ENCODE measurements at places on chromosomes 16 and 17. TPM values are rescaled to one million over a fixed set of nuclear protein-coding genes. Genes with fewer than 3 reads are reported as not detected.

Gene KRTAP16-1
- not detected for total RNA-seq

Gene FBXW10
- total RNA-seq, result not detected

Gene EPN3
- total RNA-seq, result 40.0 TPM

GRCh38 chr17:10127819-10128425 is 70.5 kb downstream of the GAS7 start:
- peak; percentile 83 for DNase-seq

DNA sequence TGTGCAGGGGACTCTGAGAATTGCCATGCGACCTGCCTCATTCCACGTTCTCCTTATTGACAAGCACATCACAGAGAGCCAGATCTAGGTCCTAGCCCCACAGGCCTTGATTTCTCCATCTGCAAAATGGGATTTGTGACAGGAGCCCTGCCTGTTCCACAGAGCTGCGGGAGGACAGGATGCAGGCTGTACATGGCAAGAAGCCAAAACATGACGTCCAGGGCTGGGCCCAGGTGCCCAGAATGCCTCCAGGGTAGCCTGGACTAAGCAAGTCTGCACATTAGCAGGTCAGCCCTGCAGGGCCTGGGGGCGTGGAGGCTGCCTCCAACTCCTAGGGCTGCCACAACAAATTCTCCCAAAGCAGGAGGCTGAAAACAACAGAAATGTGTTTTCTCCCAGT is 235.7 kb upstream of the SDK2 start:
- no peak for DNase-seq

DNA sequence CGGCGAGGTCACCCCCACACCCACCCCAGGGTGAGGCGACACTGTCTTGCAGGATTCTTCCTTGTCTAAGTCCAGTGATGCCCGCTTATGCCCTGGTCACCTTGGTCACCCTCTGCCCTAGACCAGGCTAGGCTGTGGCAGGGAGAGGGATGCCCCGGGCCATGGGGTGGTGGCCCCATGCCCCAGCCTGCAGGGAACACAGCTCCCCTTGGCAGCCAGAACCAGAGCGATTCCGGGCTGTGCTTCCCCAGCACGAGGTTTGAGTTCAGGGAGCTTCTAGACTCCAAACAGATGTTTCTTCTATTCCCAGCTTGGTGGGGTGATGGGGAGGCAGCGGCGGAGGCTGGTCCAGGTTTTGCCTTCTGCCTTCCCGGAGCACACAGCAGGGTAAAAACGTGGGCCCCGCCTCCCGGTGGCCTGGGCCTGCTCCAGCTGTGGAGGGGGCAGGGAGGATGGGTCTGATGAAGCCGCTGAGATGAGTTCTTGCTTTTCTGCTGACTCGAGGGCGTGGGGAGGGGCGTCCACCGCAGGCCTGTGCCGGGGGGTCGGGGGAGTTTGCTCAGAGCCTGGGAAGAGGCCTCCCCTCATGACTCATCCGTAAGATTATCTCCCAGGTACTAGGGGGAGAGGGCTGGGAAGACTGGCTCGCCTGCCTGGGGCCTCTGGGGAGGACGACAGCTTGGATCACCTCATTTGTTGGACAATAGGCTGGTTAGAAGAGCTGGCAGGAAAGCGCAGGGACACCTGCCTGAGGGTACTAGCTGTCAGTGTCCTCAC is 15.4 kb downstream of the SMTNL2 start:
- peak; percentile 32 for DNase-seq

DNA sequence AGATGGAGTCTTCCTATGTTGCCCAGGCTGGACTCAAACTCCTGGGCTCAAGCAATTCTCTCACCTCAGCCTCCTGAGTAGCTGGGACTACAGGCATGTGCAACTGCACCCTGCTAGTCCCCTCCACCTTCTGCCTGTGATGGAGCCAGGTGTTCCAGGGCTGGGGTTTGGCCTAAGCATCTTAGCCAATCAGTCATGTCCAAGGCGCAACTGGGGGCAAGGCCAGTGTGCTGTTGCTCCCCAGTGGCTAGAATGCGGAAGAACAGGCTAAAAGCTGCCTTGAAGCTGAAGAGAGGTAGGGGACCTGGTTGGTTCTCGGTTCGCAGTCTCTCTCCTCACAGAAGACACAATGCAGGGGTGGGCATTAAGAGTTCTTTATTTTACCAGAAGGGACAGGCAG is 18.6 kb downstream of the FLOT2 start:
- DNase-seq, result no peak

GRCh38 chr17:38620551-38621277 is 15.0 kb upstream of the SRCIN1 start:
- no peak for DNase-seq

- no peak for DNase-seq
Observed at GRCh38 chr16:26453215-26453614, 613.5 kb upstream of the C16orf82 start.

DNA sequence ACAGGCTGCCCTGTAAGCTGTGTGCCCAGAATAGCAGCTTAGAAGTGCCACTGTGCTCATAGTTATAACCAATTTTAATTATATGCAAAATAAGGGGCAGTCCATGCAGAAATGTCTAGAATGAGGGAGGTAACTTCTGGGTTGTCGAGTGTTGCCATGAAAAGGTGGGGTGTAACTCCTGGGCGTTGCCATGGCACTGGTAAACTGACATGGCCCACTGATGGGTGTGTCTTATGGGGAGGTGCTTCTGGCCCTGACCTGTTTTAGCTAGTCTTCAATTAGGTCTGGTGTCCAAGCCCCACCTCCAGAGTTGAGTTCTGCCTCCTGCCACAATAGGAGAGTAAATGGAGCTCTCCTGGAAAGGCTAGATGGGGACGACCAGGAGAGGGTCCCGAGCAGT is 120.6 kb downstream of the SALL1 start:
- DNase-seq, result no peak

GRCh38 chr17:29140631-29141513 is 39.3 kb downstream of the MYO18A start:
- DNase-seq, result no peak

DNA sequence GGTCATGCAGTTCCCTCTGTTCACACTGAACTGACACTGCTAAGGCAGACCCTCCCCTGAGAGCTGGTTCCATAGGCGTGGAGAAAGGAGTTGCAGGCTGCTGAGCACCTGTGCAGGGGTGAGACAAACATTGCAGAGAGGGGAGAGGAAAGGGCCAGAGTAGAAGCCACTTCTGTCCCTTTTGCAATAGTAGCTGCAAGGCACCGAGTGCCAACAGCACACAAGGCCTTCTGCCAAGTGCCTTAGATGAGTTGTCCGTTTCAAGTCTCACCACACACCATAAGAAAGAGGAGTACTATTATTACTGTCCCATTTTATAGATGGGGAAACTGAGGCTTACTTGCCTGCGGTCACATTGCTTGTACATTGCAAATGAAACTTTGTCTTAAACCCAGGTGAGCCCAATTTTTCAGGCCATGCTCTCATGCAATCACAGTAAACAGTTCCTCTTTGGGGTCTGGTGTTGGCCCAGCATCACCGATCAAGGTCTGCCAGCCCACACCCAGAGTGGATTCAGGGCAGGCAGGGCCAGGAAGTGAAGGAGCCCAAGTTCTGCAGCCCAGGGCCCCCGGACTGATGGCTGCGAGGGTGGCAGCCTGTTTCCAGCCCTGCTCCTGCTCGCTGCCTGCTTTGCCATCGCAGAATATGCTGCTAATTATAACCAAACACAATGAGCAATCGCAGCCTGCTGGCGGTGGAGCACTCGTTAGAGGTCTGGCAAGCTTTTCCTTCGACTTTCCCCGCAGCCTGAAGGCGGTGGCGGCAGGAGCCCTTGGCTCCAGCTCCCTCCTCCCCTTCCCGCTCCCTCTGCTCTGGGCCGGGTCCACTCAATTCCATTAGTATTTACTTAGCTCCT is 36.8 kb upstream of the DYNLL2 start:
- DNase-seq, result no peak

GRCh38 chr16:14070555-14070876 is 603 bp upstream of the MRTFB start:
- DNase-seq, result no peak

DNA sequence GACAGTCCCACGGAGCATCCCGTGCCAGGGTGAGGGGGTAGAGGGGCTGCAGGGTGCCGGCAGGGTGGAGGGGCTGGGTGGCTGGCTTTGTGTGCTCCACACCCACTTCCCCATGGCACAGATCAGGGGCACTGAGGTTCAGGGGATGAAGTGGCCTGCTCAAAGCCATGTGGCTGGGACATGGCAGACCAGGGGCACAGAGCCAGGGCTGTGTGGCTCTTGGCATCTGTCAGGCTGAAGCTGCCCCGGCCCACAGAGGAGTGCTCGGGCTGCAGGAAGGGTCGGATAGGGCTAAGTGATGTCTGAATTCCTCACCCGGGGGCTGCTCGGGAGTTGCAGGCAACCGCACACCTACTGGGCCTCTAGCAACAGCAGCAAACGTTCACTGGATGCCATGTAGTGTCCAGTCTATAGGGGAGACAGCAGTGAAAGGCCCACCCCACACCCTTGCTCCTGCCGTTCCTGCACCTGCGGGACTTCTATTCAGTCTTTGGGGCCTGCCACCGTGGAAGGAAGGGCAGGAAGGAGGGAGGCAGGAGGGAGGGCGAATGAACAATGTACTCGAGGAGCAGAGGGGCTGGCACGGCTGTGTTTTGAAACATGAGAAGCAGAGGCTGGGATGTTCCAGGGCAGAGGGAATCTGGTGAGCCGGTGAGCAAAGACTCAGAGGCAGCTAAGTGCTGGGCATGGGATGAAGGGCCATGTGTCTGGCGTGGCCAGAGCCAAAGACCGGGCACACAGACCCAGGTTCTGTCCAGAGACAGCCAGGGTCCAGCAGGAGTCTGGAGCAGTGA is 15.1 kb downstream of the SLC5A10 start:
- DNase-seq, result peak; percentile 10

DNA sequence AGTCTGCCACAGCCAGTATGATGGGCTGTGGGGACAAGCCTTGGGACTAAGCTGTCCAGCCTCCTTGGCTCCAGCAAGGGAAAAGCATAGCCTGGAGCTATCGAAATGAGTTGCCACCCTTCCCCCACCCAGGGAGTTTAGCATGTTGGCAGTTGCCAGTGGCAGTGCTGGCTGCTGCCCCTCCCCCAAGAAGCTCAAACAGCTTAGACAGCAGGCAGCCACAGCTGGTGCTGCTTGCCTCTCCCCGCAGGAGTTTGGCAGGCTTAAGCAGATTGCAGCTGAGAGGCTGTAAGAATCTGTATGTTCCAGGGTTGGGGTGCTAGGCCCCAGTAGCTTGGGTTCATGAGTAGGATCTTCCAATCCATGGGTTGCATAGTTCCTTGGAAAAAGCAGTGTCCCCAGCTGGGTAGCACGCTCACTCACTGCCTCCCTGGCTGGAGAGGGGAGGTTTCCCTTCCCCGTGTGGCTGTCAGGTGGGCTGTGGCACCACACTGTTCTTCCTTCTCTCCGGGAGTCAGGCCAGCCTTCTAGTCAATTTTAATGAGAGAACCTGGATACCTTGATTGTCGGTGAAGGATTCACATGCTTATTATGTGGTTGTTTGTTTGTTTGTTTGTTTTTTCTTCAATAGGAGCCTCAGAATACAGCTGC is 506.1 kb downstream of the CDH11 start:
- DNase-seq, result peak; percentile 4

DNA sequence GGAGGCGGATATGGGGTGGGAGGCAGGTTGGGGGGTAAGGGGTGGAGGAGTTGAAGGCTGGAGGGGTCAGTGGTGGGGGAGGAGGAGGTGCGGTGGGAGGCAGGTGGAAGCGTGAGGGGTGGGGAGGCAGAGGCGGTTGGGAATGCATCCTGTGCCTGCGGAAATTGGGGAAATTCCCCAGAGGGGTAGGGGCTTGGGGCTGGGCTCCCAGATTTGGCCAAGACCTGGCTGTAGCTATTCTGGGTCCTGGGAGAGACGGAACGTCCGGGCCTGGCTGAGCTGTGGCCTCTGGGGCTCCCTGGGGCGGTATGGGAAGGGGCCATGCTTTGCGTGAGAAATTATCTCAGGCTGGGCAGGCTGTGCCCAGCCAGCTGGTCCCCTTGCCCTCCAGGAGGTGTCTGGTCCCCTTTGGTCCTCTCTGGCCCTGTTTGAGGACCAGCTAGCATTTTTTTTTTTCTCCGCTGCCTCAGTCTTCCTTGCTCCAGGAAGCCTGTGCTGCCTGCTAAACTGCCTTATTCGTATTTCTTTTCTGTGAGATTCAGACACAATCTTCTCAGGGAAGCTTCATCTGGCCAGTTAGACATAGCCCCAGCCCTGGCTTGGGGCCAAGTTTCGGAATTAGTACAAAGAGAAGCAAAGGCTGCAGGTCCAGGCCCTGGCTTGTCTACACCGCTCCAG is 7.3 kb upstream of the TRPV2 start:
- DNase-seq, result peak; percentile 55

DNA sequence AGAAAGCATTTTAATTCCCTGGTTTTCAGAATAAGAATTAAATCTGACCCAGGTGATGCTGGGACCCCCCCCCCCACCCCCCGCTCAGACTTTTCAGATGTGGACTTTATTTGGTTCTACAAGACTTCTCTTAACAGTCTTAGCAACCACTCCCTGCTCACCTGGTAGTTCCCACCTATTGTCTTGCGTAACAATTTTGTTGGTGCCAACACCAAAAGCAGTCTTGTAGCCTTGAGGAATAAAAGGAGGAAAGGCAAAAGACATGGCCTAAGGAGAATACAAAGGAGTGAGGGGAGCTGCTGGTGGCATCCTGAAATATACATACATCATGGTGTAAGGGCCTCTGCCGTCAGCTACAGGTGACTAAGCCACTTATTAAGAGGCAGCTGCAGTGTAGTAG is 5.0 kb downstream of the TTLL6 start:
- no peak for DNase-seq

- DNase-seq, result peak; percentile 97
Observed at GRCh38 chr17:7836596-7837407, 2.8 kb downstream of the KDM6B start.

DNA sequence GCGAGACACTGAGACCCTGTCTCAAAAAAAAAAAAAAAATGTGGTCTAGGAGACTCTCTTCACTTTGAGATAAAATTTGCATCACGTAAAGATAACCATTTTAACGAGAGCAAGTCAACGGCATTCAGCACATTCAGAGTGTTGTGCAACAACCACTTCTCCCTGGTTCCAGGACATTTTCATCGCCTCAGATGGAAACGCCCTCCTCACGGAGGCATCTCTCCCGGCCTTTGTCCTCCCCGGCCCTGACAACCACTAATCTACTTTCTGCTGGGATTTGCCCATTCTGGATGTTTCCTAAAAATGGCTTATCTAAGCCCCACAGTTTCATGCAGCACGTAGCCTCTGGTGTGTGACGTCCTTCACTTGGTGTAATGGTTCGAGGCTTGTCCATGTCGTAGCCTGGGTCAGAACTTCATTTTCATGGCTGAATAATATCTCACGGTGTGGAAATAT is 6.4 kb upstream of the NPRL3 start:
- DNase-seq, result no peak

GRCh38 chr16:87874639-87875427 is 5.5 kb upstream of the SLC7A5 start:
- DNase-seq, result no peak

Data from mucosa of descending colon (tissue), 3 donors.